ENCODE measurements at places on chromosomes 4 and X.

- DNase-seq, result no peak
Measured at GRCh38 chrX:153633048-153633447, 14.0 kb upstream of the DUSP9 start.

DNA sequence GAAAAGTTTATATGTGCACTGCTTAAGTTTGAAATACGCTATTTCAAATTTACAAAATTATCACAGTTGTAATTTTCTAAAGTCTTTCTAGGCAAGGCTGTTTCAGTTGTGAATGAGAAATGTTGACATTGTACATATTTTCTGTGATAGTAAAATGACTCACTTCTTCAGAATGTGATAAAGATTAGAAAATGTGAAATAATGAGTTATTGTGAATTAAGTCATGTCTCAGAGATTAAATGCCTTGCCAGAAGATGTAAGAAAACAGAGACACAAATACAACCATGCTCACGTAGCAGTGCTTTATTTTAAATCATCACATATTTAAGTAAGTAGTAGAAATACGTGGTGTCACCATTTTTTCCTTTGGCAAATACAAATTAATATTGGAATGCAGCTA, 768 bp downstream of the CLCN4 start:
- no peak for DNase-seq

GRCh38 chr4:86955888-86956451, 21.2 kb downstream of the AFF1 start:
- no peak for DNase-seq

- DNase-seq, result no peak
Measured at GRCh38 chrX:16664074-16664473, 14.1 kb downstream of the S100G start.

DNA sequence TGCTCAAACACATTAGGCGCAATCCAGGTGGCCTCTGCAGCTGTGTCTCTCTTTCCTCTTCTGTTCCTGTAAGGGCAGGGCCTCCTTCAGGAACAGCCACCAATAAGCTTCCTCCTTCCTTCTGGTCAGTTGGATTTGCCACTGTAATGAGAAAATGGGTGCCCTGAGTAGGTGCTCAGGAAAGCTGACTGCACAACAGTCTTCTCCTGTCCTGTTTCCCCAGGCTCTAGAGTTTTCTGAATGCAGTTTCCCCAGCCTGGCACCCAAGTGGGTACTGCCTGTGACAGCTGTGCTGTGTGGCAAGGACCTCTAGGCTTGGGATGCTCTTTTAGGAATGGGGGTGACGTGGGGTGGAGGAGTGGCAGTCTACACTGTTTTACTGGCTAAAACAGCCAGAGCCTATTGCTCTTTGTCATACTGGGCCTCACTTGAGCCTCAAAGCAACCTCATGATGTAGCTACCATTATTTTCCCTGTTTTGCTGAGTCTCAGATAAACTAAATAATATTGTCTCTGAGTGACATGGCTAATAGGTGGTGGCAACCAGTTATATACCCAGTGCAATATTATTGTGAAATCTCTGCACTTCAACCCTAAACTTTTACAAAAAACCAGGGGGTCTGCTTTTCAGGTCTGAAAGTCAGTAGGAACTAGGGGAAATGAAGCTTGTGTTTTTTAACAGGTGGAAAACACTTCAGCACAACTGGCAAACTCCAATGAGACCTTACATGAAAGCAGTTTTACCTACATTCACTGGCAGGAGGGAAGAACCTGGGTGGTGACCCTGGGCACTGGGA, 1.2 kb downstream of the CXCL2 start:
- DNase-seq, result no peak
